ENCODE measurements at places on chromosomes 2 and 18.

DNA sequence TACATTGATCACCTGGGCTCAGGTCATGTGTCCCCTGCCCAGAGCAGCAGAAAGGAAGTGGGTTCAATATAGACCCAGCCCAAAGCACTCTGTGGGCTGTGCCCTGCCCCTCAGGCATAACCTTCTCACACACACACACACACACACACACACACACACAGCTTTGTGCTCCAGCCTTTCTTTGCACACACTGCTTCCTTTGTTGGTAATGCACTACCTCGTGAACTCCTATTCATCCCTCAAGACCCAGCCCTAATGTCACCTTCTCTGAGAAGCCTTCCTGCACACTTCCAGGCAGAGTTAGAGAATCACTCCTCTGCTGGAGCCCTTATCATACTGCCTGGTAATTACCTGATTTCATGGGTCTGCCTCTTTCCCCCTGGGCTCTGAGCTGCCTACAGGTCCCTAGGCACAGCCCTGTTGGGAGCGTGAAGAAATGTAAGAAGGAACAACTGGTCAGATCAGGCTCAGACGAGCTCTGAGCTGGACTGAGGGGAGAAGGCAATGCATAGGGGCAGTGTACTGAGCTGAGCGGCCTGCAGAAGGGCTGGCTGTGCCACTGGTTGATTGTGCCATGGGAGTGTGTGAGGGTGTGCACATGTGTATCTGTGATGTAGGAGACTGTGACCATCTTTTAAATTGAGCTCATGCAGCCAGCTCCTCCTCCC lies 210.3 kb downstream of the GLI2 start:
- no peak for DNase-seq

GRCh38 chr2:120771111-120771780 lies 35.6 kb downstream of the GLI2 start:
- DNase-seq = peak; percentile 93

DNA sequence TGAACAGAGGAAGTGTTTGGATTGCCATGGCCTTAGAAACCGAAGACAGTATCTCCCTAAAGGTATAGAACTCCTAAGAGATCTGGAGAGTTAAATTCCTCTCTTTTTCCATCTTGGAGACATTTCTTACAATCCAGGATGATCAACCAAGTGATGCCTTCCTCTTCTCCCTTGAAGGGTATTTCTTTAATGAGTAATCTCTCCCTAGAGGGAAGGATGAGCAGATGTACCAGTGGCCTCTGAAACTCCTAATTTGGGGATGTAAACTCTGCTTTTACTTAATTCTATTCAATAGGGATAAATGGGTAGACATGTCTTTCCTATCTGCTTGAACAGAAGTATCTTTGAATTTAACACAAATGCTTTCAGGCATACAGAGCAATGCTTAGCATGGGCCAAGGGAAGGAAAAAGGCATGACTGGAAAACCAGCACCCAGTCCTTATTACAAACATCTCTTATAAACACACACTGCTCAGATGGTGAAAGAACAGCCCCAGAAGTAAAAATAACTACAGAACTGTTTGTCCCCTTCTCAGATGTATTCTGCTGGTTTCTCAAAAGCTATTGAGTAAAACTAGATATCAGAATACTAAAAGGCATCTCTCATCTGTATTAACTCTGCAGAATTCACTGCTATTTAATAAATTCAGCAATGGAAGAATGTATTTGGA lies 4.7 kb upstream of the THNSL2 start:
- no peak for DNase-seq

DNA sequence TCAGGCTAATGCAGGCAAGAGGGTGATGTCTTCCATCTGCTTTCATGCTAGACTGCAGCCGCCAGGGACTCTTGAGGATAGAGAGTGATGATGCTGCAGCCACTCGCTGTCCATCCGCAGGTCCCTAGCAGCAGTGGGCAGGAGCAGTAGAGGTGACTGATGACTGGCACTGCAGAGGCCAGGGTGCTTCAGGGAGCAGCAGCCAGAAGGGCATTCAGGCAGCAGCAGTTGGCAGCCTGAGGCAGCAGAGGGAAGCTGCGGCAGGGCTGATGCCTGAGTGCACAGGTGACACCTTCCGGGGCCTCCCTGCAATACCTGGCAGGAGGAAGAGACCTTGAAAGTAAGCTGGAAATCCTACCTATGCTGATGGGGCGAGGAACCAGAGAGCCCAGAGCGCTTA lies 214.2 kb downstream of the ICOS start:
- DNase-seq = no peak

DNA sequence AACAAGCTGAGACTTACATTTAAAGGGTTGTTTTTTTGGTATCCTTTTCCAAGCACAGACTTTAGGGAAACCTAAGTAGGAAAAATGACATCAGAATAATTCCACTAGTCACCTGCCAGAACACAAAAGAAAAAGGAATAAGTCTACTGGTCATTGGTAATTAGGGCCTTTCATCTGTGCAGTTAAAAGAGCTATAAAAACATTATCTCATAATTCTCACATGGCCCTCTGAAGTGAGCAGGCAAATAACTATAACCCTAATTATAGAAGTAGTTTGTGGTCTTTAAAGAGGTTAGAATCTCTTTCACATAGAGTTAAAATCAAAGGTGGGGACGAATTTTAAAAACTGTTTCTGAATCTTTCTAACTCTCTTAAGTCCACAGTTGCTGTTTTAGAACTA lies 111.1 kb upstream of the B3GNT2 start:
- DNase-seq = no peak

- DNase-seq = no peak
Measured at GRCh38 chr2:236976266-236977062, 109.2 kb upstream of the COPS8 start.

DNA sequence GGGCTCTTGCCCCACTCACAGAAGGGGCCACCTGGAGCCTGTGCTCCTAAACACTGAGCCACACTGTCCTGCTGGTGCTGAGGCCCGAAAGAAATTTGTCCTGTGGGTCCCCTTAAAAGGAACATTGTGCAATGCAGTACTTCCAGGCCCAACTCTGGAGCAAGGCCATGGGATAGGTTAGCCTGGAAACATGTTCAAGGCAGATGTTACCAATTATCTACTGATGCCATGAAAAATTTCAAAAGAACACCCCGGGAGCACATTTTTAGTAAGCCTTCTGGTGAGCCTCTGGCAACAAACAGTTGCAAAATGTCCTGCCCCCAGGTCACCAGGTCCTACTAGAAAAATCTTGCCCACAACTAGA lies 12.3 kb upstream of the PTMA start:
- peak; percentile 76 for DNase-seq

All from fibroblast of skin of right quadriceps (primary cell).